AG04449 (cell line): ENCODE measurements at places on chromosomes 5 and 9.

DNA sequence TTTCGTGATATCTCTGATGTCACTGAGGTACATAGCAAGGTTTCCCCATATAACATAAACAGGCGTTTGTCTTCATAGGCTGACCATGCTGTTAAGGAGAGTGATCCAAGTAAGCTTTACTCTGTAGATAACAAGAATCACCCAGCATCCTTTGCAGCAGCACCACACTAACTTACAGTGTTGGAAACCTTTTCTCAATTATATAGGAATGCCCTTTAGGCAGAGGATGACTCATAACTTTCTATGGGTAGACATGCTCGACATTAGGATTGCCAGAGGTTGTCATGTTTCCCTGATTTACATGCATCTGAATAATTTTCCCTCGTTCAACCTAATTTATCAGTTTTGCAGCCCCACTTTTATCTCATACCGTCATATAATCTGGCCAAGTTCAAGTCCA, 870.0 kb upstream of the CDH9 start:
- DNase-seq: no peak

DNA sequence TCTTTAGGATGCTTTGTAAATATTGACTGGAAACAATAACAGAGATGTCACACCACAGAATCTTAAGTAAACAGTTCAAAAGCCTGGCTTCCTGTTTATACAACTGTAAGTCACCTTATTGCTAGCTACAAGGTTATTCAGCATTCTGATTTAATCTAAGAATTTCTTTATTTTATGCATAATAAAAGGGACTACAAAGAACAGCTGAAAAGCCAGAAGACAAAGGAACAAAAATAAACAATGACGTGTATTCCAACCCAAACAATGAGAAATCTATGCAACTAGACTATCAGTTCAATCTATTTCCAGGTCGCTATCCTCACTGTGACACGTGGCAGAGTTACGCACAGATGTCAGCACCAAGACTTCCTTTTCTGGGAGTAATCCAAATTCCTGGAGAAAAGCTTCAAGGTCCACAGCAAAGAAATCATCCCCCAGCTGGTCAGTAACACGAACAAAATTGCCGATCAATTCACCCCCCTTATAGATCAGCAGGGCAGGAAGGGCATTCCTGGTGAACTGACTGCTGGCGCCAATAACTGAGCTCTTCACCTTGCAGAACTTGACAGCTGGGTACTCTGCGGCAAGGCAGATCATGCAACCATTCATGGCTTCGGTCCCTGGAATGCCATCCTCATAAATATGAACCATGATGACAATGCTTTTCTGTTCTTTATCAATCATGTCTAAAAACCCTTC, 8.4 kb downstream of the PDCL start:
- no peak for DNase-seq

GRCh38 chr5:51997949-51998348, 614.7 kb downstream of the ISL1 start:
- DNase-seq: no peak

- no peak for DNase-seq
Observed at GRCh38 chr9:126619361-126620135, 5.8 kb downstream of the LMX1B start.

DNA sequence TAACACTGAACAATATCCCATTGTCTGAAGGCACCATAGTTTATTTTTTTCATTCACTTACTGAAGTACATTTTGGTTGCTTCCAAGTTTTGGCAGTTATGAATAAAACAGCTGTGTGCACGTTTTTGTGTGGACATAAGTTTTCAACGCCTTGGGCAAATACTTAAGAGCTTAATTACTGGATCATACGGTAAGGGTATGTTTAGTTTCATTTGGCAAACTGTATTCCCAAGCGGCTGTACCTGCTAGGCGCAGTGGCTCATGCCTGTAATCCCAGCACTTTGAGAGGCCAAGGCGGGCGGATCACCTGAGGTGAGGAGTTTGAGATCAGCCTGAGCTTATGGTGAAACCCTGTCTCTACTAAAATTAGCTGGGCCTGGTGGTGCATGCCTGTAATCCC, 63.7 kb upstream of the FAM120A start:
- DNase-seq: no peak

- no peak for DNase-seq
Observed at GRCh38 chr9:88872192-88872946, 118.9 kb upstream of the S1PR3 start.

DNA sequence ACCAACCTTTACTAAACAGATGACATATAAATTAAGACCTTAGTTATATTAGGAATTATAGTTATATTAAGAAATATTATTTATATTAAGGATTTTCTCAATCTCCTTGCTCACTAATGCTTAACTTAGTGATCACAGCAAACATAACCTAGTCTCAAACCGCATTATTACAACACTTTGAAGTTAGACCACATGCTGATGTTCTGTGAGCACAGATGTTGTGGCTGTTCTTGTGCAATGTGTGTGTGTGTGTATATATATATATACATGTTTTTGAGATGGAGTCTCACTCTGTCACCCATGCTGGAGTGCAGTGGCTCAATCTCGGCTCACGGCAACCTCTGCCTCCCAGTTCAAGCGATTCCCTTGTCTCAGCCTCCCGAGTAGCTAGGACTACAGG, 20.5 kb downstream of the ELP1 start:
- DNase-seq: no peak

GRCh38 chr5:126443374-126443851, 20.2 kb downstream of the GRAMD2B start:
- DNase-seq: no peak

DNA sequence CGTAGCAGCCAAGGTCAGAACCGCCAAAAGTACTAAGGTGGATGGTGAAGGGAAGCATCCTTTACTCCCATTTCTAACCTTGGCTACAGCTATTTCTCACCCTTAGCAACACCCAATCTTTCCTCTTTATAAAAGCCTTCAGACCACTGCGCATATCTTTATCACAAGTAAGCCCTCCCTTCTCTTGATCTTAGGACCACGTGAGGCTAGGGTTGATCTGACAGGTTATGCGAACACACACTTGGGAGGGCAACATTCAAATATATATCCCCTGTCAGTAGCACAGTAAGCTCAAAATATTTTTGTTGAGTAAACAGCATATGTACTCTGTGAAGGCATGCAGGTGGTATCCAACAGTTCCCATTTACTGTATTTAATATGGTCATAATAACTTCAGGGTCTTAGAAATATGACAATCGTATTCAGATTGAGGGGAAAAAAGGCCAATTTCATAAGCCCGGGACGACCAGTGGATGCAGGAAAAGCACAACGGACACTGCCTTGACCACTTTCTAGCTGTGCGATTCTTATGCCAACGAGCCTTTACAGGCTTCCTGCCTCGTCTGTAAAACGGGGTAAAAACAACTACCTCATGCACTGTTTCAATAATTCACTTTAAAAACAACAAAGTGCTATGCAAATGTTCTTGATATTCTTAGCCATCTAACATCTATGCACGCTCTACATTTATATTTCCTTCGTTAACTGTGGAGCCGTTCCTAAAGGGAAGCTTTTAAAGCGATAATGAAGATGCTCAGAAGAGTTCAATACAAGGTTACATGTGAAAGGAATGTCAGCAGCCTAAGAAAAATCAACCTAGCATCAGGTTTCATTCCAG, 1.3 kb downstream of the ARSB start:
- DNase-seq: no peak

DNA sequence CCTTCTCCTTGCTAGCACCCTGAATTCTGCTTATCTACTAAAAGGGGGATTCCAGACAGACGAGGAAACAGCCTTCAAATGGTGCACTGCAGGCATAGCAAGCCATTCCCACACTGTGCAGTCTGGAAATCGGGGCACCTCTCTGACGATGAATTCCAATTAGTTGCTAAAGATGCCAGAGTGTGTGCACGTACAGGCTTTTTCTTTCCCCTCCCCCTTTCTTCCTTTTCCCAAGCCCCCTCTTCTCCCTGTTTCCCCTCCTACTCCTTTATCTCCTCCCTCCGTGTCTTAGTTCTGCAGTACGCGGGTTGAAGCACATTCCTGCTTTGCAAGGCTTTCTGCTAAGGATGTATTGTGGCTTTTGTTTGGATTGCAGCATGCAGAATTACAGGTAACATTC, at the start of gene GPR21:
TSS of gene GPR21 (plus strand) at position 316 of the 400 bp plus-strand sequence. CDS start 900 bp downstream, outside the sequence.
- DNase-seq: no peak

- no peak for DNase-seq
Observed at GRCh38 chr9:129406278-129407225, 214.3 kb downstream of the C9orf50 start.

- DNase-seq: no peak
Observed at GRCh38 chr5:41071975-41072374, 833 bp upstream of the MROH2B start.

- DNase-seq: no peak
Observed at GRCh38 chr9:115127191-115127817, 9.3 kb upstream of the TNC start.

- no peak for DNase-seq
Observed at GRCh38 chr5:122951658-122952057, 84.9 kb downstream of the PPIC start.

DNA sequence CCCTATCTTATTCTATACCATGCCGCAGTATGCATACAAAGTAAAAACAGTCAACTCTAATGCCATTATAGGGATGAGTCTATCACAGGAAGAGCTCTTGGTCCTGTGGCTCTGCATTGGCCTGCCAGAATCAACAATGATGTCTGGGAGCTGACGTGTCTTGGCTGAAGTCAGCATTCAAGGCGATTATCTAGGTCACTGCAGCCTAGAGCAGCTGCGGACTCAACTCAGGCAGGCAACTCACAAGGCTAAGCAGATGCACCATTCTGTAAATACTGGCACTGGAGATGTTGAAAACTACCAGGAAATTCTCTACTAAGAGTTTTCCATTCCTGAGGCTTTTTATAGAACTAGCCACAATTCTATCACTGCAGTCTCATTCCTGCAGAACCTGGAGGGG, 13.3 kb downstream of the SPATA9 start:
- DNase-seq: peak; percentile 98

- DNase-seq: no peak
Observed at GRCh38 chr5:76717222-76718083, 1.5 kb downstream of the F2R start.

DNA sequence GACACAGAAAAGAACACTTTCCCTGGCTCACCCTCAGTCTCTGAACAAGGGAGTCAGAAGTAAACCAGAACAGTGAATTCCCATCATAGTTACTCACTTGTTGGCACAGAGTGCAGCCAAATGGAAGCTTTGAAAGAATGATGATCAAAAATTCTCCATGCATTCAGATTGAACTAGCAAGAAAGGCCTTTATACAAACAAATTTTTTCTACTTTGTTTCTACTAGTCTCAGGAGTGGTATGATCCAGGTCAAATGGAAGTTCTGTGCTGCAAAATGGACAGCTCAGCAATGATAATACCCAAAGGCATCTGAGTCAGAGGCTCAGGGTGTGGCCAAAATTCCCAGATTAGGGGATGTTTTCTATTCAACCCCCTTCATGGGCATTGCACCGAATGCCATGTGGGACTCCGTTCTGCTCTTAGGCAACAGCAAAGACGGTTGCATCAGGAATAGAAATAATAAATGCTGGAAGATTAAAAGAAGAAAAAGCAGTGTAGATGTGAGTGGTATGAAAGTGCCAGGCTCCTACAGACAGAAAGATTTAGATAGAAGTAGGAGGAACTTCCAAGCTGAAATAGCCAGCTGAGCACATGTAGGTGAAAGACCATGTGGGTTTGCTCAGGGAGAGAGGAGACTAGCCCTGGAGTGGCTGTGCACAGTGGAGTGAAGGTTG, 24.0 kb upstream of the ASPN start:
- DNase-seq: peak; percentile 90

GRCh38 chr5:143197260-143197656, 206.2 kb downstream of the NR3C1 start:
- DNase-seq: no peak

- DNase-seq: no peak
Observed at GRCh38 chr5:176646707-176647029, 616 bp upstream of the TSPAN17 start.

- DNase-seq: no peak
Observed at GRCh38 chr9:13324988-13325387, 45.5 kb upstream of the MPDZ start.

- no peak for DNase-seq
Observed at GRCh38 chr5:102296178-102296817, at the start of gene SLCO4C1. Gene SLCO4C1 (minus strand): TSS chr5:102296284. CDS start chr5:102296262, 22 bp downstream.

DNA sequence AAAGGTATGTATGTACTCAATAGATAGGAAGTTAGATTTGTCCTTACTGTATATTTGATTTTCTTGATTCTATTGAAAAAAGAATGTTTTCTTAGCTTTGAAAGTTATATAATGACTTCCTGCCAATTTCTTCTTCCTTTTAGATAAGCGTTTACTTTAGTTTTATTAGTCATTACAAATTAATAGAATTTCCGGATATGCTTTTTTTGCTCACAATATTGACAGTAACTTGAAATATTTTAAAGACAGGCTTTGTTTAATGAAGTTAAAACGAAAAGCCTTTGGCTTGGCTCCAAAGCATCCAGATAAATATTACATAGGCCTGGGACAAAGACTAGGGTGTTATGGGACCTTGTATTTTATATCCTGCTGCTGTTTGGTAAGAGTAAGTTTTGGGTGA, 49.5 kb downstream of the CWC27 start:
- no peak for DNase-seq

DNA sequence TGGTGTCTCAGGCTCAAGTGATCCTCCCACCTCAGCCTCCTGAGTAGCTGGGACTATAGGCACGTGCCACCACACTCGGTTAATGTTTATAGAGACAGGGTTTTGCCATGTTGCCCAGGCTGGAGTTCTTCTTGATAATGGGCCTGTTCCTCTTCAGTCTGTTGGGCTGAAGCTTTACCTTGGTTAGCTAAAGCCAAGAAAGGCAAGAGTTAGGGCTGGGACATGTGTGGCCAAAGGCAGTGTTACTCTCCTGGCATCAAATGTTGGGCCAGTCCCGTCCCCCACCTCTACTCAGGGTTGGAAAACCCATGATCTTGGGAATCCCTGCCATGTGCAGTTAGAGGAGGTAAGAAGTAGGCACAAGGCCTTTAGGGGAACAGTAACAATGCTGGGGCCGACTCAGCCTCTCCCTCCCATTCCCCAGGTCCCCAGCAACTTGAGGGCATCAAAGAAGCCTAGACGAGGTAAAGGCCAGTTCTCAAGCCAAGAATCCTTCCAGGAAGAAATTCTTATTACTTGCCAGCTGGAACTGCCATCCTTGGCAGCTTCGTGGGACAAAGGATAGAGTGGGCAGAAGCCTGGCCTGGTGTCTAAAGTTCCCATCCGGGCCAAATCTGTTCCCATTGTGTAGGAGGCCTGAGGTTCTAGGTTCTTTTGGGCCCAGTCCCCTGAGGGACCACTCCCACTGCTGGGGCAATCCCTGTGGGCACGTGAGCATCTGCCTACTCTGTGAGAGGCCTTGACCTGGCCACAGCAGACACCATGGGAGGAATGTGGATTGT, 4.5 kb downstream of the EGR1 start:
- peak; percentile 84 for DNase-seq
